ENCODE measurements at places on chromosomes 11 and 22.

GRCh38 chr11:45388472-45388871, 102.3 kb upstream of the SYT13 start:
- DNase-seq: no peak

DNA sequence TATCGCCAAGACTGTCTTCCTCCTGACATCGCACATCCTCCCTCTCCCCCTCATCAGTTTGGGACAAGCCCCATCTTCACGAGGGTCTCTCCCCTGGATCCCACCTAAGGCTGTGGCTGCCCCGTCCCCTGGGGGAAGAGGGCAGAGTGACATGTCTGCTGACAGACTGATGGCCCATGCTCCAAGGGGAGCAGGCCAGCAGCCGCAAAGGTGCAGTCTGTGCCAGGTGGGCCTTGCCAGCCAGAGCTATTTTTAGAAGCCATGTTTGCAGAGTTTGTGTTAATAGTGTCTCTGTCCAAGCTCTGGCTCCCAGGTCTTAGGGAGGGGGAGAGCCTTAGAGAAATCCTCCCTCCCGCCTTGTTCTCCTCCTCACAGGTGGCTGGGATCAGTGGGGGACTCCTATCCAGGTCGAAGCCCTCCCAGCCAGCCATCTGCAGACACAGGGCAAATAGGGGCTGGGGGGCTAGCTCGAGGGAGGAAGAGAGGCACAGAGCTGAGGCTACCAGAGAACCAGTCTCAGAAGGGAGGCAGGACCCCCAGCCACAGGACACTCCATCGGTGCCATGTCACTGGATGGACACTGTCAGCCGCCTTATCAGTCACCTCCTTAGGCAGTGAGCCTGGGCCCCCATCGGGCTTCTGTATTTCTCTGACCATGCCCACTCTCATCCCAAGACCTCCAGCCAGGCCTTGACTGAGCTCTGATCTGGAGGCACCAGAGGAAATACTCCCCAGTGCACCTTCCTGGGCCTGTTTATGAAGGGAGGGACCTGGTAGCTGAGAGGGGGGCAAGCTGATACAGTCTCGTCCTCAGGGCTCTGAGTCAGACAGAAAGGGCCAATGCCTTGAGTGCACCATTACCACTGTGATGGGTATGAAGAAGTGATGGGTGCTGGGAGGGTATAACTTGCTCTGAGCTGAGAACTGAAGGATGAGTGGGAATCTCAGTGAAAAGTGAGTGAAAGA, 49.3 kb downstream of the CHRDL2 start:
- DNase-seq: no peak

DNA sequence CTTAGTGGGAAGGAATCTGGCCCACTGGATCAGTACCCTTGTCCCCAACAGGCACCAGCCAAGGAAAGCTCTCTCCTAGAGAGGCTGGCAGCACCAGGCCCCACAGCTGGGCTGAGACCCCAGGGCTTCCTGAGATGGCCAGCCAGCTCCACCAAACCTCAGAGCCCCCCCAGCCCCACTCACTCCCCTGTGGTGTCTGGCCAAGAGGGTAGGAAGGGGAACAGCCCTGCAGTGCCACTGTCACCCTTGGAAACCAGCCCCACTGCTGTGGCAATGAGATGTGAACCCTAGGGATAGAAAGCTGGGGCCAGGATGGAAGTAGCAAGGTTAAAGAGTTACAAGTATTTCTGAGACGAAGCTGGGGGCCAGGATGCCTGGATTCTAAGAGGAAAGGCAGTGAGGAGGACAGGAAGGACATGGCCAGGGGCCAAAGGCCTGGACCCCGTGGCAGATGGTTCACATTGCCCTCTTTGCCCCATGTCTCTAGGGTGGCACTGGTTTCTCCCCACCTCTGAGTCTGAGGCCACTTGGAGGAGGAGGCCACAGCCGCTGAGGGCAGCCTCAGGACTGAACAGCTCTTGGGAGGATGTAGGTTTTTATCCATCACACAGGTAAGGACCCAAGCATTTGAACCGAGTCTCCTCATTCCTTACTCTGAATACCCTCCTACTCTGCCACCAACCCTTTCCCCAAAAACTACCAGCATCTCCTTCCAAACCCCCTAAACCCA, 28.8 kb downstream of the NRXN2 start:
- DNase-seq: no peak

GRCh38 chr11:130150790-130151189, 8.8 kb upstream of the ST14 start:
- DNase-seq: no peak

- DNase-seq: no peak
These were observed 23.5 kb upstream of the SUSD2 start for GRCh38 chr22:24157822-24158135.

GRCh38 chr11:26539517-26539916, 32.5 kb downstream of the MUC15 start:
- no peak for DNase-seq

DNA sequence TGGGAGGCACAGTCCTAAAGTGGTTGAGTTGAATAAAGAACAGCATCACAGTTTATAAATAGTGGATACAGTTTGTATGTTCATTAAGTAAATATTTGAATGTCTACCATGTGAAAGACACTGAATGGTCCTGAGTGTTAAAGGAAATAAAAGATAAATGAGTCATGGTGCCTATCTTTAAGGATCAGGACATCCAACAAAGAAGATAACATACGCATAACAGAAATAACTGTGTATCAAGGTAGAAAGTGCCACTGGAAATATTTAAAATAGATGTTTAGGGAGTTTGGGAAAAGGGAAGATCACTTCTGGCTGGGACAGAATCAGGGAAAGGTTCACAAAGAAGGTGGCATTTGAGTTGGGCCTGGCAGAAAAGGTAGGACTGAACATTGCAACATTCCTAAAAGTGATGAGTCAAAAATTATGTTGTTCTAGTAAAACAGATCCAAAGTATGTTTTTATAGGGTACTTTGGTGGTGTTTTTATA, 41.5 kb downstream of the CSTPP1 start:
- DNase-seq: no peak

DNA sequence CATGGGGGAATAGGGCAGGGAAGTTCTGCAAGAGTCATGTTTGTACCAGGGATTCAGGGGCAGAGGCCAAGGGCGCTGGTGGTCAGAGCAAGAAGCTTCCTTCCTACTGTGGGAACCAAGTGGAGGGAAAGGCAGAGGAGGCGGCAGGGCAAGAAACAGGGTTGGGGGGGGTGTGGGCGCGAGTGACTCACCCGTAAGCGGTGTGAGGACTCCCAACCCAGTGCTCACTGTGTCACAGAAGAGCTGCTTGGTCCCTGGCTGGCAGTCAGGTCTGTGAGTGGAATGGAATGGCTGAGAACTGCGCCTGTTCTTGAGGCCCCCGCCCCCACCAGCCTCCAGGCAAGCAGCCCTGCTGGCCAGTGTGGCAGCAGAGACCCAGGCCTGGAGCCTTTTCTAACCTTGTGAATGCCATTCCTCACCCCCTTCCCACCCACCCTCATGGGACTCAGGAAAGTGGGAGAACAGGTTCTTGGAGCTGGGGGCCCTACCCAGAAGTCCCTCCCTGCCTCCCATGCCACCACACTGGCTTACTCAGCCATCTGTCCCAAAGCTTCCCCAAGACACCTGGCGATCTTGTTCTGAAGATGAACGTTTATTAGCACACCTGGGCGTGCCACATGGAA, 4.7 kb downstream of the LRRC10B start:
- no peak for DNase-seq

- no peak for DNase-seq
These were observed 8.1 kb downstream of the SERHL2 start for GRCh38 chr22:42561856-42562255.

- DNase-seq: peak; percentile 42
These were observed 7.2 kb upstream of the PLXNB2 start for GRCh38 chr22:50314455-50315288.

DNA sequence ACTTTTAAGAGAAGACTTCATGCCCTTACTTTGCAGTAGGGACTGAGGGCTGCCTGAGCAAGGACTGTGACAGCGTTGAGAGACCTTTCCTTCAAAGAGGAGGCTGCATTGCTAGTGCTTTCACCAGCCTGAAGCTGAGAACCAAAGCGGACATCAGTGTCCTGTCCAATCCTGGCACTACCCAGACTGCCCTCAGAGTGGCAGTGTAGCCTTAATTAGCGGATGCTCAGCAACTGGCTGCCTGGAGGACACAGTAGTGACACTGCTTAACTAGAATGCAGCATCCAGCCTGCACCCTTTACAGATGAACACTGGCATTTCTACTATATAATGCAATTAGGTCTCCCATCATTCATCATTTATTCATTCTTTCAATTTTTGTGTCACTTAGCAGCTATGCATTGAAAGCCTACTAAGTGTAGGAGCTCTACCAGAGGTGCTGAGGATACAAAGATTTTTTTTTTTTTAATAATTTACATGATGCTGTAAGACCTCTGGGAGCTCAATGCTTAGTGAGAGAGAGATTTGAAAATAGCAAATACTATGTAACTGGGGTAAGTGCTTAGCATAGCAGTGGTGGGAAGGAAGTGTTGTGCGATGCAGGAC, 36.9 kb upstream of the SLC36A4 start:
- DNase-seq: peak; percentile 71

- DNase-seq: no peak
These were observed 554.2 kb downstream of the JRKL start for GRCh38 chr11:96943970-96944369.

DNA sequence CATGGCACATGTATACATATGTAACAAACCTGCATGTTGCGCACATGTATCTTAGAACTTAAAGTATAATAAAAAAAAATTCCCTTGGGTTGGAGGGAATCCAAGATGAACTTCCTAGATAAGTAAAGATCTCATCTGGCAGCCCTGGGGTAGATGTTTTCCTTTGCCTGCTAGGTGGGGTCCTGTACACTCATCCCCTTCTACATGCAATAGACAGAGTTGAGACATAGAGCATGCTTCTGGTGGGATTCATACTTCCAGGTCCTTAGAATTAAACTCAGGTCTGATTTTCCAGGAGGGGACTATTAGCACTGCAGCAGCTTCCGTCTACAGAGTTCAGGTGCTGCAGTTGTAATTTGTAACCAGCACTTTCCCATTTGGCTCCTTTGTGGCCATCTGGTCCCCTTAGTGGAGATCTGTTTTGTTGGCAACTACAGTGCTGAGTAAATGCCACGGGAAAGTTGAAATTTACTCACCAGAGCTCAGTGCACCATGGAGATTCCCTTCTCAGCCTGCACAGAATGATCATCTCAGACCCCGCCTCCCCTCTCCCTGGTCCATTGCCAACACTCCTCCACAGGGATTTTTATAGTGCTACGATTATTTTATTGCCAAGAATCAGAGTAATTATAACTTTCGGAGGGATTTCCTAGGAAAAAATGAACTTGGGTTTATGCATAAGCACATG, 220.1 kb upstream of the E2F8 start:
- no peak for DNase-seq

- DNase-seq: no peak
These were observed 221.2 kb downstream of the MN1 start for GRCh38 chr22:27580311-27580897.

GRCh38 chr11:8221917-8222495, 41.7 kb downstream of the LMO1 start:
- no peak for DNase-seq

DNA sequence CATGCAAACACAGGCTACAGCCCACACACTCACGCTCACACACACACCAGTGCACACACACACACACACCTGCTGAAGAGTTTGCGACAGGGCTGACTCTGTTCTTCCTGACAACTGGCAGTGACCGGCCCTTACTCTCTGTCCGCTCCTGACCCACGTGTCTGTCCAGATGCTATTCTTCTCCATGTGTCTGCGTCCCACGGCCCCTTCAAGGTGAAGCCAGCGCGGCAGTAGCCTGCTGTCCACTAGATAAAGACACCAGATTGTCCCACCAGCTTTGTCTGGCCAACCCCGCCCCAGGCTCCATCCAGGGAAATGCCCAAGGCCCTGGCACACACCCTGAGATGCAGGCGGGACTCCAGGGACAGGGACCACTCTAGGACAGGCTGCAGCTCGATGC, 713.9 kb downstream of the BRD1 start:
- DNase-seq: no peak

GRCh38 chr11:9858218-9858617, 194.3 kb downstream of the SWAP70 start:
- DNase-seq: no peak

- DNase-seq: no peak
These were observed 8.5 kb upstream of the RAB1B start for GRCh38 chr11:66259956-66260355.

GRCh38 chr22:42176255-42176915, 45.8 kb upstream of the CYP2D6 start:
- no peak for DNase-seq

DNA sequence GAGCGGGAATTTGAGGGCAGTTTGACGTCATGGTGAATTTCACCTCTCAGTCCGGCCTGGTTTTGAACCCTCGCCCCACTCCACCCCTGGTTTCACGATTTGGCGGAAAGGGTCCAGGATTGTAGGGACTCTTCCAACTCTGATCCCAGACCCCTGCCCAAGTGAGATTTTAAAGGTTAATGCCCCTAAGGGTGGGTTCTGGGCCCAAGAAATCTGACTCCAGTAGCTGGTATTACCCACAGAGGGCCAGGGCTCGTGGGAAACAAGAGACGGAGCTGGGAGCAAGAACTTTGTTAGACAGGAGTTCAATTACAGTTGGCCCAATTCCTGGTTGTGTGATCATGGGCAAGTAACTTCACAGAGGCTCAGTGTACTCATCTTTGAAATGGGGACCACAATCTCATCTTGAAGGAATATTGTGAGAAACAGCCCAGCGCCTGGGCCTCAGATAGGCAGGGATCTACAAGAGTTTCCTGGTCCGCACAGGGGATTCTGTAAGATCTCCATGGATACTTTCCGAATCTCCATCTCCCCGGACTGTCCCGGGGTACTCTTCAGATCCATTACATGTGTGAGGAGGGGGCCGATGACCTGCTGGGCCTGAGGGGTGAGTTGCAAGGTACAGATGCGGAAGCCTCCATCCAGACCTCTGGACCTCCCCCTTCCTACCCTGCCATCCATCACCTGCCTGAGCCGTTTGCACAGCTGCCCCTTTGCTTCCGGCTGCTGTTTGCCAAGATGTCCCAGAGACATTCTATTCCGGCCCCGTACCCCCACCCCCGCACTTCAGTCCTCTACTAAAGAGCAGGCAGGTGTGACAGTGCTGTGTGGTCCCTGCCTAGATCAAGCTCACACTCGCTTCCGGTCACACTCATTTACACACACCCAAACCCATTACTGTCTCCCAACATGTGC, 687 bp upstream of the CALCA start:
- no peak for DNase-seq

- no peak for DNase-seq
These were observed at the start of gene CAVIN3 for GRCh38 chr11:6320411-6321155. CAVIN3 (minus strand) TSS chr11:6320501; CDS start chr11:6320476, 25 bp downstream.

DNA sequence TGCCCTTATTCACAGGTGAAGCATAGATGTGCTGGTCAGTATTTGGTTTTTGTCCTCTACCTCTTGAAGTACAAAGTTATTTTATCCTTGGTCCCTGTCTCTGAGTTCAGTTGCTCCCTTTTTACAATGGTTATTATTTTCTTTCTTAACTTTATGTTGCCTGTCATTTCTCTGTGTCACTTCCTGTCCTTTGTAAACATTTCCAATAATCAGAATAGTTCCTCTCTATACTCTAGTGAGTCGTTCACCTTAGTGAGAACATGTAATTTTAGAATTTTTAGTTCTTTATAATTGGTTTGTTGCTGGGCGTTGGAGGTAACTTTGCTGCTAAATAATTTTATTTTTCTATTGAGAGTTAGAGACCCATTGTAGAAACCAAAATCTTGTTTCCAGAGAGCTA, 16.0 kb downstream of the CSTPP1 start:
- no peak for DNase-seq
